Ascending aorta (tissue), 2 donors: ENCODE measurements at places on chromosomes 7 and 10.

GRCh38 chr10:77006836-77007511 is 630.6 kb downstream of the KCNMA1 start:
- DNase-seq = no peak

DNA sequence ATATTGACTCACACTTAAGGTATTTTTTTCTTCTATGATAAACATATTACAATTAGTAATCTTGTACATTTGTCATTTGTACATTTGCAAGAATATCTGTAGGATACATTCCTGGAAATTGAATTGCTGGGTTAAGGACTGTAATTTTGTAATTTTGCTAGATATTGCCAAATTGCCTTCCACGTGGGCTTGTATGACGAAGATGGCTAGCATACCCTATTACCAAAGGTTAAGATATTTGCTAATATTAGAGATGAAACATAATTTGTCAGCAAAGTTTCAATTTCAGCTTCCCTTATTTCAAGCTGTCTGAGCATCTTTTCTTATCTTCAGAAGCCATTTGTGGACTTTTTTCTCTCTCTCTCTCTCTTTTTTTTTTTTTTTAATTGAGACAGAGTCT is 1.0 kb upstream of the LYZL2 start:
- DNase-seq = no peak

- DNase-seq = no peak
Measured at GRCh38 chr10:77578583-77579227, 58.9 kb downstream of the KCNMA1 start.

DNA sequence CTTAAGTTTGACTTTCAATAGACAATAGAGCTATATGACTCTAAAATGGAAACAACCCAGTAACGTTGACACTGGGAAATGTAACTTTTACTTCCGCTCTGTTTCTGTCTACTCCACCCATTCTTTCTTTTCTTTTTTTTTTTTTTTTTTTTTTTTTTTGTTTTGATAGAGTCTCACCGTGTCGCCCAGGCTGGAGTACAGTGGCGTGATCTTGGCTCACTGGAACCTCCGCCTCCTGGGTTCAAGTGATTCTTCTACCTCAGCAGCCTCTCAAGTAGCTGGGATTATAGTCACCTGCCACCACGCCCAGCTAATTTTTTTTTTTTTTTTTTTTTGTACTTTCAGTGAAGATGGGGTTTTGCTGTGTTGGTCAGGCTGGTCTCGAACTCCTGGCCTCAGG is 13.9 kb downstream of the PRSS2 start:
- no peak for DNase-seq

- DNase-seq = no peak
Measured at GRCh38 chr10:89360157-89360556, 17.7 kb upstream of the IFIT1B start.

DNA sequence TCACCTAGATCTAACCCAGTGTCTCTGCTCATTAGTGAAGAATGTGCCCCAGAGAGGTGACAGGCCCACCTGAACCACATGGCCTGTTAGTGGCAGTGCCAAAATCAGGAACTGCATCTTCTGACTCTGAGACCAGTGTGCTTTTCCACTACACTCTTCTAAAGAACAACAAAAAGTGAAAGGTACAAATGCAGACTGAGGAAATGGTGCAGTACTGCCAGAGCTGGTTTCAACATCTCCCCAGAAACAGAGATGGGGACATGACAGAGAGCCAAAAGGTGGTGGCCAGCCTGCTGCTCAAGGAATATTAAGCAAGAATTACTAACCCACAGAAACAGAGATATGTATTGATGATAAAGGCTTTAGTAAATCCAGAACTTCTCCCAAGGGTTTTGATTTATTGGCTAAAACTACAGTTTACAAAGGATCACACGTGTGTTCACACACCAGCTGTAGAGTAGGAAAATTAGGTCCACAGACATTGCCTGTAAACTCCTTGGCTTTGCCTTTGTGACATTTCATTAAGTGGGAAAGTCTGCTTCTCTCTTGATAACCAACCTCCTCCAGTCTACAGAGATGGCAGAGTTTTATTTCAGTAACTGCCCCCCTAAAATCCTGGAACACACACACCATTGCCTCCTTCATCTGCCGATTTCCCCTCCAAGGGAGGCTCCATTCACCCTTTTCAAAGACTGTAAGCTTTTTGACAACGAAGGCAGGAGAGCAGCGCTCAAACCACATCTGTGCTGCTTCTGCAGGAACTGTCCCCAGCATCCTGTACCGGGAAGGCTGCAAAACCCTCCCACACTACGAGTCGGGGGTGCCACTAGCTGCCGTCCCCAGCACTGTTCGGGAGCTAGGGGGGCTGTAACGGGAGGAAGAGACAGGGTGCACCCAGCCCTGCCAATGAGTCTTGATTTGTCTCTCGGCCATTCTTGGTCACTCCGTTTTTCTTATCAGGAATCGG is 29.8 kb downstream of the GSDME start:
- DNase-seq = no peak

DNA sequence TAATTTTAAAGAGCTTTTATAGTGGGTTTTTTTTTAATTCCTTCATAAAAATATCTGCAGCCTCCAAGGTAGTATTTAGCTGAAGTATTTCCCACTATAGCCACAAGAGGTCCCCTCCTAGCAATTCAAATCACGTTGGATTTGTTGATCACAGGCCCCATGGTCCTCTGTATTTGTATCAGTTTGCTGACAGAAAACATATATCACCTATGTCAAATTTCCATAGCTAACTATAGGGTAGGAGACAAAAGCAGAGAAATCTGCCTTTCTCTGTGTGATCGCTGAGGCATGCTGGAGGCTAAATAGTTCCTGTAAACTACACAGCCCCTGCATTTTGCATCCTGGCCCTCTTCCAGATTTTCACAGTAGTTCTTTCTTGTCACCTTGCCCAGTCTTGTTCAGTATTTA is 1.7 kb upstream of the CTNNA3 start:
- no peak for DNase-seq

- no peak for DNase-seq
Measured at GRCh38 chr10:91201213-91201996, 19.1 kb upstream of the PCGF5 start.

- no peak for DNase-seq
Measured at GRCh38 chr10:80144696-80145131, 12.2 kb downstream of the PLAC9 start.

DNA sequence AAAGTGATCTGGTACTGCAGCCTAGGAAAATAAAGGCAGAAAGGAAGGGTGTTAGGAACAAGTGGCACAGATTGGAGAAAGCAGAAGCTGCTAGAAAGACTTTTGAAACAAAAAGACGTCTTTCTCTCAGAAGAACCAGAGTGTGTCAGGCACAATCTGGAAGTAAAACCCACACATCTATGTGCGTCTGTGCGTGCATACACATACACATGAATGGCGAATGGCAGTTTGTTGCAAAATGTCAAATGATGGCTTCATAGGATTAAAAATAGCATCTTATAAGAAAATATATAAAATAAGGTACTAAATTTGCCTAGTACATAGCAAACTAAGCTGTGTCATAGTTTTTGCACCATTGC is 246.3 kb downstream of the CDK14 start:
- no peak for DNase-seq

DNA sequence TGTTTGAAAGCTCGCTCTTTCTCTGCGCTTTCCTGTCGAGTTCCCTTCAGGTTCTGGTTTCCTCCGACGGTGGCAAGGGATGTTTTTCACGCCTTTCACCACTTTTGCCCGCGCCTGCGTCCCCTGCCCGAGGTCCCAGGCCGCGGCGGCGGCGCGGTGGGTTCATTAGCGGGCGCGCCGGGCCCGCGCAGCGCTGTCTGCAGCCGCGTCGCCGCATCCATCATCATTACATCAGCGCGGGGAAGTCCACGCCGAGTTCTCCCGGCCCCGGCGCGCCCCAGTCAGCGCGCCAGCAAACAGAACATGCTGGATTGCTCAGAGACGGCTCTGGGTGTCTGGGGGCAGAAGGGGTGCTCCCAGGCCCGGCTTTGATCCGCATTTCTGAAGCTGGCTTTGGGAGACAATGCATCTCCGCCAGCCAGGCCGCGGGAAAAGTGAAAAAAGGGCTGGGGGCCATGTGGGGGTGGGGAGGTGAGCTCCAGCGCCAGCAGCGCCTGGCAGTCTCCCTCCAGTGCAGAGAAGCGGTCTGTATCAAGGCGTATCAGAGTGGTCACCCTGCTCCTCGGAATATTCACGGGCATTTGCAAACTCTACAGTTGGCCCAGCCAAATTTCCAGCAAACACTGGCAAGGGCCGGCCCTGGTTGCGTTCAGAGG is 8.9 kb downstream of the GLI3 start:
- no peak for DNase-seq

GRCh38 chr10:116195039-116195438 is 78.0 kb downstream of the GFRA1 start:
- no peak for DNase-seq

- no peak for DNase-seq
Measured at GRCh38 chr7:117707080-117707479, 166.2 kb downstream of the CTTNBP2 start.

- DNase-seq = no peak
Measured at GRCh38 chr10:117408436-117409384, 33.5 kb upstream of the PDZD8 start.

- no peak for DNase-seq
Measured at GRCh38 chr10:61918140-61918539, 16.6 kb downstream of the ARID5B start.

DNA sequence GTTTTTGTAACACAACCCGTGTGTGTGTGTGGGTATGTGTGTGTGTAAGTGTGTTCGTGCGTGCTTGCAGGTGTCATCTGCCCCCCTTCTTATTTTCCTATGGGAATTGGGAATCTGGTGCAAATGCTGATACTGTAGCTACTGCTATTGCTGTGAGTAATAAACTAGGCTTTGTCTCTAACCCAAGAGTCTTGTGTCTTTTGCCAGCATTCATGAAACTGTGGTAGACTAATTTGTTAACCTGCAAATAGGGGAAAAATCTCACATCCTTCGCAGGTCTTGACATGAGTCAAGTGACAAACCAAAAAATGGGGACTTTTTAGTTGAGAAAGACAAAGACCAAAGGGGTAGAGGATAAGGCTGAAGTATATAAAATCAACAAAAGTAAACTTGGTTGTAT is 57.9 kb upstream of the FAM133B start:
- DNase-seq = no peak

GRCh38 chr10:106312087-106312486 is 852.4 kb downstream of the SORCS1 start:
- DNase-seq = no peak

- DNase-seq = no peak
Measured at GRCh38 chr7:132412435-132412834, 163.8 kb downstream of the PLXNA4 start.

- DNase-seq = no peak
Measured at GRCh38 chr7:103009466-103010185, 65.0 kb downstream of the FBXL13 start.

GRCh38 chr7:138480527-138480926 is 20.5 kb downstream of the TRIM24 start:
- no peak for DNase-seq

DNA sequence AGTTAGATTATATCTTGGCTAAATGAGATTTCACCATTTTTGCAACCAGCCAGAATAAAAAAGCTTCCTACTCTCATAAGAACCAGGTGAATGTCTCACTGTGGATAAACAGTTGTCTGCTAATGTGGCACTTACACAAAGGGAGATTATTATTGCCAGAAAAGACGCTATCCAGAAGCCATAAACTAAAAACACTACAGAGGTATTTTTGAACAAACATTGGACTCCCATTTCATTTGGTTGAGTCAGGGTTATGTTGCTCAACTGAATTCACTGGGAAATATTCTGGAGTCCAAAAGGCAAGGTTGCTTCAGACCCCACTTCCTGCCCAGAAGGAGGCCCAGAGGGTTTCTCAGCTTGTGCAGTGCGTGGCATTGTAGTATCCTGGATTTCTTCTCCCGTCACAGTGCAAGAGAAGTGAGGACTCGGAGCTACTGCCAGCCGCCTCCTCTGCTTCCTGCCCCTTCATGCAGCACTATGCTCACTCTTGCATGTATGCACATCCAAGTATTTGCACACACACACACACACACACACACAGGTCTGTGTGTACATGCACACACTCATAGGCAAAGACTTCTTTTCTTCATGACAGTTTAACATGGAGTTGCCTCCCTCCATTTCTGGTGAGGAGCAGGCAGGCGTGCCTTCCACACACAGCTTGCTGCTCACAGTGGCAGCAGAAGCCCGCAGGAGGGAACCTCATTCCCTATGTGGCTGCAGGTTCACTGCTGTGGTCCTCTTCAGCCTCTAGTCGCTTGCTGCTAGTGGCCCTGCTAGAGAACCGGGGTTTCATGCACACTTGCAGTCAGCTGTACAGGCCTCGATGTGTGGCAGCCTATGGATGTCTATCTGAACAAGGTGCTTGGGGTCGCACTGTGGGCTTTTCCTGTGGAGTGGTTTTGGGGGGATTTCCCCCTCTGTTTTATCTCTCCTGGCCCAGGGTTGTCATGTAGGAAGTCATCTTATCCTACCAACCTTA is 10.1 kb downstream of the DENND10 start:
- no peak for DNase-seq

DNA sequence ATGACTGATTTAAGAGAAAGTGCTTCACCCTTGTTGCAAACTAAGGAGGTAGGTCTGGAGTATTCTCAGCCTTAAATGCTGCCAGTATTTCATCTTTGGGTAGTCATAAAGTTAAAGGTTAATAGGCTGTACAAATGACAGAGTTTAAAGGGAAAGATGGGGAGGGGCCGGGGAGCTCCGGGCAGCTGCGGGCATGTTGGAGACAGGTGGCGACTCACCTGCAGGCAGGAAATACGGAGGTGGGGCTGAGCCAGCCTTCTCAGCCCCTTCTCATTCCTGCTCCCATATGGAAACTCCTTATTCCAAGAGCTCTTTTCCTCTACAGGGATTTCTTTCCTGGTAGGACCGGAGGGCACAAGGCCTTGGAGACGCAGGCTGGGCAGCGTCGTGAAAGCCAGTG is 31.8 kb upstream of the HMX3 start:
- no peak for DNase-seq

- DNase-seq = no peak
Measured at GRCh38 chr7:36260481-36260880, 107.4 kb downstream of the EEPD1 start.

DNA sequence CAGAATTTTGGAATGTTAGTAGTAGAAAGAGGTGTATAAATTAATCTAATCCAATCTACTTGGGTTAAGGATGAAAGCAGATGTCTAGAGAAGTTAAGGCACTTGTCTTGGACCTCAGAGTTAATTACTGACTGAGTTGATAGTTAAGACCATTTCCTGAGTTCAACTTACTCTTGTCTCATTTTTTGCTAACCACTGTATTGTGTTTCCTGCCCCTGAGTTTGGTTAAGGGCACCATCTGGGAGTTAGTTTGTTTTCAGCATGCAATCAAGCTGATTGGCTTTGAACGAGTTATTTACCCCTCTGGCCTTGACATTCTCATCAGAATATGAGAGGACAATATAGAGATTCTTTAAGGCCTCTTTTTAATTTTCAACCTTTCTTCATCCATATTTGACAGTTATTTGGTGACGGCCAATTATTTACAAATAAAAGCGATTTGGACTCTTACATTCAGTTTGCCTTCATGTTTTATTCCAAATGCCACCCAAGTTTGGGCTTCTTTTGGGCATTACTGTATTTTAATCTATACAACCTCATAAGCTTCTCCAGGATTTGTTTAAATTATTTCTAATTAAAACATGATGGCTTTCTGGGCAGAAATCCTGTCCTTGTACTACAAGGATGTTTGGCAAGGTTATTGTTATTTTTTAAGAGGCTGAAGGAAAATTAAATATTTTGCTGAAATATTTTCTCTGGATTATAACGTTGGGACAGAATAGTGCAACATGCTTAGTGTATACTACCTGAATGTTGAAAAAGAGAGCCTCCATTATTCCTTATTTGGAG is 225.0 kb downstream of the CACNB2 start:
- no peak for DNase-seq
